ENCODE measurements at places on chromosomes 5 and 9.

GRCh38 chr5:157222506-157223230, 42.0 kb downstream of the ITK start:
- DNase-seq = peak; percentile 82

DNA sequence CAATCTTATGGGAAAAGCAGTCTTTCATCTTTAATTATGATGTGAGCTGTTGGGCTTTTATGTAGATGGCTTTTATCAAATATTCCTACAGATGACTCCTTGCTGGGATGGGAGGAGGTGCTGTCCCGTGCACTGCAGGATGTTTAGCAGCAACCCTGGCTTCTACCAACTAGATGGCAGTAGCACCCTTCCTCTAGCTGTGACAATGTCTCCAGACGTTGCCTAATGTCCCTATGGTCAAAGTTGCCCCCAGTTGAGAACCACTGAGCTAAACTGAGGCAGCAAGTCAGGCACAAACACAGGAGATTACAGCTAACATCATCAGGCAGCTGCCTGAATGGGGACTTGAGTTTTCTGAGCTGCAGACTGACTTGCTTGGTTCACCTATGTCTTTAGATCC, 401.9 kb upstream of the PDE4D start:
- no peak for DNase-seq

GRCh38 chr9:35367451-35367850, 122.5 kb upstream of the RUSC2 start:
- DNase-seq = no peak

DNA sequence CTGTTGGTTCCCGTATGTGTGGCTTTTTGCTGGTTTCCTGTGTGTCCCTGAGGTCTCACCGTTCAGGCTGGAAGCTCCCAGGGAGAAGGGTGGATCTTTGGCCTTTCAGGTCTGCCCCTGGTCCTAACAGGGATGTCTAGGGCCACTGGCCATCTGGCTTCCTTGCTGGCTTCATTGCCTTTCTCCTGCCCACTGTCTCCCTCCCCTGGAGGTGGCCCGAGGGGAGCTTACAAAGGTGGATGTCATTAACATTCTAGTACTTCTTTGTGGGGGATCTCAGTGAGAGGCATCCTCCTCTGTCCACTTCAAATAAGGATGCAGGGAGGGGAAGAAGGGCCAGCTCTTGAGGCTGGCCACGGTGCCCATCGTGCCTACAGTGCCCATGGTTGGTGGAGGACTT, 35.2 kb downstream of the HMCN2 start:
- no peak for DNase-seq

- no peak for DNase-seq
Observed at GRCh38 chr9:112076814-112077213, 98.3 kb downstream of the SUSD1 start.

DNA sequence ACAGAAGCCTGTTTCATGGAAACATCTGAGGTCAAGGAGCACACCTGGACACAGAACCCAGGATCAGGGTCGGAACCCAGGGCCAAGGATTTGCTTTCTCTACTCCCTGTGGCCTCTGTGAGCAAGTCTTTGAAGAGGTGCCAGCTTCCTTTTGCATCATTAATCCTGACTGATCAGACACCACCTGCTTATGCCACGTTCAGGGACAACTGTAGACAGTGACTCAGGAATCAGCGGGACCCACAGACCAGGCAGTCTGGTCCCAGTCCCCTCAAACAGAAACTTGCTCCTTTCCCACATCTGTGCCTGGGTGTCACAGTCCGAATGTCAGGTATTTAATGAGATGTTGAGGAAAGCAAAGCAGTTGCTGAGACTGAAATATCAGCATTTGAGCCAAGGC, 154.8 kb downstream of the SGCD start:
- no peak for DNase-seq

DNA sequence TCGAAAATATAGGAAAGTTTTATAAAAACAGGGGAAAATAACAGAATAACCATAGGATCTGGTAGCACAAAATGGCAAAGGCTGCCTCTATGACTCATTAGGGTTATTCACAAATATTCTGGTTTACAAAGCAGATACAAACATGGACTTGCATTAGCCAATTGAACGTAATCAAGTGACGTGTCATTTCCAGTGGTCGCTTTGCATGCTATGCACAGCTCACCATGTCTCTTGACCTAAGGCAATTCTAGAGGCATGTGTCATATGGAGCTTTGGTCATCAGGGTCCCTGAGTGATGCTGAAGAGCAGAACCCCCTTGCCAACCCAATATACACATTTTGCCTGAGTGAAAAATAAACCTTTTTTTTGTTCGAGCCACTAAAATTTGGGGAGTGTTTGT, 158.8 kb downstream of the TMEM161B start:
- DNase-seq = no peak

DNA sequence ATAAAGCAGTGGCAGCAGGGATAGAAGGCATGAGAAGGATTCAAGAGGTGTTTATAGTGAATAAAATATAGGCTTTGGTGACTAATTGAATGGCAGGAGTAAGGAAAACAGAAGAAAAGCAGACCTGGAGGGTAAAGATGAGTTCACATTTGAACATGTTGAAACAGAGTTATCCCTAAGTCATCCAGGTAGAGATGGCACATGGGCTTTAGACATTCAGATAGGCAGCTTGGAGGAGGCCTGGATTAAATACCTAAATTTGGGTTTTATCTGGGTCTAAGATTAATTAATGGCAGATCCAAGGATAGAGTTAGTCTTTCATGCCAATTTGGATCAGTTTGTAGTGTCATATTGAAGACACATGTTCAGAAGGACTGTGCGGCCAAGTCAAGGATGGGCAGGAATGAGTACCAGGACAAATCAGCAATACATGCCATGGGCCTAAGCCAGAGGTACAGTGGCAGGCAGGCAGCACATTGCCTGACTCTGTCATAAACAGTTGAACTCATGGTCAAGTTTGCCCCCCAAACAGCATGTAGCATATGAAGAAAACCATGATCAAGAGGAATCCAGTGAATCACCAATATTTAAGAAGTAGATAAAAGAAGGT, 115.5 kb upstream of the SLC12A2 start:
- no peak for DNase-seq

Measured in activated CD4-positive, alpha-beta T cell treated with anti-CD3 and anti-CD28 coated beads, Interleukin-2, amount 50 U/mL, for 4 hours (primary cell).